Stimulated activated CD4-positive, alpha-beta T cell treated with anti-CD3 and anti-CD28 coated beads, Interleukin-4, amount 100 ng/mL, for 48 hours (primary cell): ENCODE measurements at places on chromosomes 12 and 14.
A peak's percentile ranks its signal among the peaks of the same experiment; 100 is the strongest.

DNA sequence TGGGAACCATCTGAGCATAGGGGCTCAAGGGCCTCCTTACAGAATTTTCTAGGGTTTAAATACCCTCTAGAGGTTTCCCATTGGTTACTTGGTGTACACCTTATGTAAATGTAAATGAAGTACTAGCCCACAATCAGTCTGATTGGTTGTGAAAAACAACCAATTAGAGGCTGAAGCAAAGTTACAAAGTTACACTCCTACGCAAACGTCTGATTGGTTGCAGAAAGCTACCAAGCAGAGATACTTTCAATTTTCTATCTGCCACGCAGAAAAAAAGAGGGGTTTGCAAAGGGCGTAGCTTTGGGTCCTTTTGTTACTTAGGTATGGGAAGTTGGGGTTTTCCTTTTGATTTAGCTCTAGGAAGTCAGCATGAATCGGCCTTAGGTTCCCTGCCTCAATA lies 1.8 kb upstream of the TMEM19 start:
- no peak for DNase-seq

- no peak for DNase-seq
These were observed 1.5 kb downstream of the RAD51B start for GRCh38 chr14:67821121-67821520.

- DNase-seq = no peak
These were observed 16.2 kb downstream of the ZDHHC22 start for GRCh38 chr14:77125281-77125801.

GRCh38 chr12:132620113-132620898 lies 1.7 kb downstream of the P2RX2 start:
- no peak for DNase-seq

GRCh38 chr14:21106498-21107282 lies 5.8 kb downstream of the TMEM253 start:
- DNase-seq = peak; percentile 66

- DNase-seq = no peak
These were observed 30.9 kb upstream of the TDRD9 start for GRCh38 chr14:103897075-103897947.

- no peak for DNase-seq
These were observed 107.9 kb downstream of the PLCZ1 start for GRCh38 chr12:18629916-18630315.

DNA sequence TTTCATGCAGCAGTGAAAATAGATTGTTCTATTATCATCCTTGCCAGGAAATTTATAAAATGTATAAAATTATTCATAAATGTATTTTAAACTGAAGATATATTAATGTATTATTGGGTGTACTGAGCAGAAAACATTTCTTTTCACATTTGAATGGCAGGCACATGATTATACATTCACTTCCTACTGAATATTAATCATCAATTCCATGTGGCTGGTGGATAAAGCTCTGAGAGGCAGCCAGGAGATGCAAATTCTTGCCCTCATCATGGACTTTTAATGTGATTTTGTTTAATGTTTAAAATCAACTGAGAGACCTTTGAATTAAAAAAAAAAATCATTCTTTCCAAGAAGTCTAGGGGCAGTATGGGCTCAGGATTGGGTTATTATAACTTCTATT lies 40.8 kb downstream of the ANO6 start:
- no peak for DNase-seq

- DNase-seq = no peak
These were observed 37.9 kb upstream of the BTG1 start for GRCh38 chr12:92183575-92183974.

DNA sequence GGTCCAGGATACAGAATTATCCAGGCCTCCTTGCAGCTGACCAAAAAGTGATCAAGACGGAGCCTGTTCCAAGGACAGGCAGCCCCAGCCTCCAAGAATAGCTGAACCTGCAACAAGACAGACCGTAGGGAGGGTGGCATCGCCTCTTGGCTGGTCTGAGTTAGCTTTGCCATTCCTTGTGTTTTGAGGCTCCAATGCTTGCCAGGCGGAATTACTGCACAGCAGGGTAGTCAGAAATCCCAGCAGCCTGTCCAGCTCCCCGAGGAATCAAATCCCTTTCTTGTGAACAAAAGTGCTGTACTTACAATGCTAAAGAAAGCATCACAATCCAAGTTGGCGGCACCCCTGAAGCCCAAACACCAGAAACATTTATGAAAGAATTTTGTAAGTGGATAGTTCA lies 246.9 kb downstream of the TMEM132C start:
- DNase-seq = no peak

DNA sequence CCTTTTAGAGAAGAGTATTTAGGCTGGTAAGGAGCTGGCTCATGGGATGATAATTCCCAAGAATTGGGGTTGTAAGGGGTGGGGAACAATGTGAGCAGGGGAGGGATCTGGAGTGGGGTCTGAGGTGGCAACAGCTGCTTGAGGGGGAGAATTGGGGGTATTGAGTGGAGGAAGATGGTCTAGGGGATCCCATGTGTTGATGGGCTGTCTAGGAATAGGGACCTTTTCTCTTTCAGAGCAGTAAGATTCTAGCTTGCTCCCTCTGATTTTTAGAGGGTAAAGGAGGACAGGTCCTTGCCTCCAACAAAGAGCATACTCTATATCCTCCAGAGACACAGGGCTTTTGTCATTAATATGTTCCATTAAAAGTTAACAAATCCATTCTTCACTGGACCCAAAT lies 22.4 kb downstream of the CLEC2A start:
- DNase-seq = no peak

- no peak for DNase-seq
These were observed at the start of gene SERPINA9 for GRCh38 chr14:94476023-94476422. TSS of gene SERPINA9 (minus strand) at chr14:94476197. CDS start at chr14:94469840, 6,357 bp downstream.
